ENCODE measurements at places on chromosomes 16 and 17. TPM values are rescaled to one million over a fixed set of nuclear protein-coding genes. Genes with fewer than 3 reads are reported as not detected.

The MON1B gene
- 43.1 TPM for total RNA-seq

The SEPTIN12 gene
- not detected for total RNA-seq

The NDRG4 gene
- total RNA-seq, result 29.3 TPM

The CRHR1 gene
- 0.27 TPM for total RNA-seq

The SLC5A10 gene
- 0.17 TPM for total RNA-seq

The GPR179 gene
- total RNA-seq, result 0.03 TPM

The LPCAT2 gene
- total RNA-seq, result 5.8 TPM

The OTOP2 gene
- 0.06 TPM for total RNA-seq

The WNT9B gene
- total RNA-seq, result not detected

The ABCA8 gene
- 0.44 TPM for total RNA-seq

The CREBBP gene
- 18.0 TPM for total RNA-seq

The NECAB2 gene
- 3.0 TPM for total RNA-seq

The CACNG4 gene
- 11.9 TPM for total RNA-seq

The KRTAP1-5 gene
- not detected for total RNA-seq

The MMP2 gene
- total RNA-seq, result 13.0 TPM

The CCL5 gene
- total RNA-seq, result 1.7 TPM

The DPEP2 gene
- not detected for total RNA-seq

The GRAP gene
- total RNA-seq, result 0.16 TPM

The MYO19 gene
- 60.5 TPM for total RNA-seq

All from A549 treated with CpdA at 1 μM for 4 hours (cell line).